ENCODE measurements at places on chromosomes 5 and 9. TPM values are rescaled to one million over a fixed set of nuclear protein-coding genes. Genes with fewer than 3 reads are reported as not detected.

Gene GLDC
- 2.3 TPM for total RNA-seq

Gene HK3
- total RNA-seq = 0.55 TPM

- no peaks in the 10 kb centered on the region for H3K27me3 ChIP-seq
- no peaks in the 10 kb centered on the region for H3K4me1 ChIP-seq
- no peak overlapping the region for H3K4me3 ChIP-seq
- no peaks in the 10 kb centered on the region for H3K36me3 ChIP-seq
- no peak overlapping the region for H3K27ac ChIP-seq
- no peak for DNase-seq
Observed at GRCh38 chr5:109876941-109877669, 187.4 kb downstream of the MAN2A1 start.

DNA sequence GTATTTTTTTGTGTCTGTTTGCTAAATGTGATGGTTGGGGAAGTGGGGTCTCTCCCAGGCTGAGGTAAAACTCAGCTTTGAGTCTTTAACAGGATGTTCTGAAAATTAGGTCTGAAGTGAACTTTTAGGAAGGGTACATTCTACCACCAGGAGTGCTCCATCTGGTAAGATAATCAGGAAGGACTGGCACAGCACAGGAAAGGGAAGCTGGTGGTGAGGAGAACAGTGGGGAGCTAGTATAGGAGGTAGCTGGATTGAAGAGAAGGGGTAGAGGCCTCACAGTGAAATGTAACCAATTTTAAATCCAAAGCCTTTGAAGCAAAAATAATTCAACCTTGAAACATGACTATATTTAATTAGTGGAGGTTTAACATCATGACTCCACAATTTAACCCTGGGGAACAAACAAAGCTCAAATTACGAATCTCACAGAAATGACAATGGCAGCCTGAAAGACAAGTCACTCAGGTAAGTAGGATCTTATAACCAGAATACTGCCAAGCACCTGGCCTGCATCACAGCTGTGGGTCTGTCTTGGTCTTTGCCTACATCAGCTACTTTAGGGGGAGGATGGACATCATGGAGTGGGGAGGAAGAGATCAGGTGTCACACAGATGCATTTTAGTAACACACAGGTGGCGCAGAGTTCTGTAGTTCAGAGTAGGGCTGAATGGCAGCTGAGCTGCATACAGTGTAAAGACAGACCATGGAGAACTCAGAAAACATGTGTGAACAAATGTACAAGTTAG is 445.3 kb downstream of the DMRT2 start:
- no peaks in the 10 kb centered on the region for H3K27me3 ChIP-seq
- no peak for DNase-seq
- H3K27ac ChIP-seq = no peak overlapping the region
- no peaks in the 10 kb centered on the region for H3K4me1 ChIP-seq

GRCh38 chr9:134887219-134887618 is 6.6 kb downstream of the FCN2 start:
- H3K27me3 ChIP-seq = peaks cover 16% of the 10 kb centered on the region
- H3K4me1 ChIP-seq = peaks cover 3% of the 10 kb centered on the region
- no peak overlapping the region for H3K27ac ChIP-seq
- H3K4me3 ChIP-seq = no peak overlapping the region
- DNase-seq = no peak

DNA sequence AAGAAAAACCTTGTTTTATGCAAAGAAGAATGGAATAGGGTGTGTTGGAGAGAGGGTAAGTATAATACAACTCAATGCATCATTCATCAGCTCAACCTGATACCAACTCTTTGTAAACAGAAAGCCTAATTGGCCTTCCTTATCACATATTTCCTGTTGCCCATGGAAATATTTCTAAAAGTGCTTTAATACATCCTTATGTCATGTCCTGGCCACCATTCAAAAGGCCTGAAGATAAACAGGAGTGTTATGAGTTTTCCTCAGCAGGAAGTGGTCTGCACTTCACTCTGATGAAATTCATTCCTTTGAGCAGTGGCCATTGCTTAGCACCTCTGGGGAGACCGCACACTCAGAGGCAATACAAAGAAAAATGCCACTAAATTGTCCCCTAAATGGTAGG is 511.2 kb downstream of the SEMA5A start:
- H3K36me3 ChIP-seq = no peaks in the 10 kb centered on the region
- H3K4me3 ChIP-seq = no peak overlapping the region
- H3K4me1 ChIP-seq = no peaks in the 10 kb centered on the region
- H3K27me3 ChIP-seq = no peaks in the 10 kb centered on the region
- no peak for DNase-seq
- H3K27ac ChIP-seq = no peak overlapping the region

- H3K36me3 ChIP-seq = no peaks in the 10 kb centered on the region
- H3K27me3 ChIP-seq = peaks cover 5% of the 10 kb centered on the region
- no peak overlapping the region for H3K4me3 ChIP-seq
- H3K4me1 ChIP-seq = no peaks in the 10 kb centered on the region
Observed at GRCh38 chr5:144125163-144125726, 45.2 kb downstream of the YIPF5 start.

Gene GPR151
- total RNA-seq = not detected

DNA sequence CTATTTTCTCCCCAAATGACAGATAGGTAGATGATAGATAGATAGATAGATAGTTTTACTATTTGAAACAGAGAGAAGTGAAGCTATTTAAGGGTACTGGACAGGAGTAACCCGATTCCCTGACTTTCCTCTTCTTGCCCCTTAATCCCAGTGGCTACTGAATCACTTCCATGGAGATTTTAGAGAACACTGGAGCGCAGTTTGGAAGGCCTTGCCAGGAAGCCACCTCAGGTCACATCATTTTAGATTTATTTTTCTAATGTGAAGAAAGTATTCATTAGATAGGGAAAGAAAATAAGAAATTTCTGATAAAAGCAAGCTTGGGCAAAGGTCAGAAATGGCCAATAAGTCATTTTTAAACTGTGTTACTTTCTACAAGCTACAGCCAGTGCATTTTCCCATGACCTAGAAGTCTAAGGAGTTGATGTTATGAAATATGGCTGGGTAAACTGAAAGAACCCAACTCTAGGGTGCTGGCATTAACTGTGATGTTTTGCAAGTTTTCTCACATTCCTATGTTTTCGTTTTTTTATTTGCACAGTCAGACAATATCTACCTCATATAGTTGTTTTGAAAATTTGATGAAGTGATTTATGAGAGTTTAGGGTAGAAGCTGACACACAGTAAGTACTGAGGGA is 544.7 kb upstream of the PTGER4 start:
- no peak for DNase-seq
- no peaks in the 10 kb centered on the region for H3K4me1 ChIP-seq
- no peak overlapping the region for H3K27ac ChIP-seq
- H3K4me3 ChIP-seq = no peak overlapping the region

GRCh38 chr5:149474198-149474597 is 77.0 kb downstream of the CSNK1A1 start:
- H3K27me3 ChIP-seq = no peaks in the 10 kb centered on the region
- H3K4me1 ChIP-seq = no peaks in the 10 kb centered on the region
- no peak for DNase-seq

Gene ELAVL2
- not detected for total RNA-seq

GRCh38 chr5:172274951-172275753 is 8.4 kb downstream of the UBTD2 start:
- H3K36me3 ChIP-seq = peaks cover 13% of the 10 kb centered on the region
- H3K4me1 ChIP-seq = peaks cover 38% of the 10 kb centered on the region
- DNase-seq = peak; percentile 25

DNA sequence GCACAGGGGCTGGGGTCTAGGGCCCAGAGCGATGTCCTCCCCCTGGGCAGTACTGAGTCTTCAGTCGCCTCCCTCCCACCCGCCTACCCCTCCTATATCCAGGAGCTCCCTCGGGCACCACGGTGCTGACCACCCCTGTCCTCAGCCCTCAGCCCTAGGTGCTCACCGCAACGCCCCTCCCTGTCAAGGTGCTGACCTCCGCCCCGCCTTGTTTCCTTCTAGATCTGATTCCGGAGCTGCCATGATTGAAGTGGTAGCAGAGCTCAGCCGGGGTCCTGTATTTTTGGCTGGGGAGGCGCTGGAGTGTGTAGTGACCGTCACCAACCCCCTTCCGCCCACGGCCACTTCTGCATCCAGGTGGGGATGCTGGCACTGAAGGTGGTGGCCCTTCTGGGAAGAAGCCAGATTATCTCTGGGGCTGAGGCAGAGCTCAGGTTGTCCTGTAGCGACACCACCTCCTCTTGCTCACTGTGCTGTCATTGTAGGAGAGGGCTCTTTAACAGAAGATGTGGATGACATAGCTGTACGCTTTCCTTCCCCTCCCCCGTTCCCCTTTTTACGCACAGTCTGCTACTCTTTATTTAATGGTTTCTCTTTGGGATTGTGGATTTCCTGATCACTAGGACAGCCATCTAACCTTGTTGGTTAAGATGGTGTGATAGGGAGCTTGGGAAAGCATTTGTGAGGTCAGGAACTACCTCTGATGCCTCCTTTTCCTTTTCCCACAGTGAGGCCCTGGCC is 598 bp downstream of the RGP1 start:
- no peak for DNase-seq
- peaks cover 44% of the 10 kb centered on the region for H3K4me1 ChIP-seq
- no peaks in the 10 kb centered on the region for H3K27me3 ChIP-seq
- H3K27ac ChIP-seq = peak overlapping the region; percentile 88
- peaks cover 54% of the 10 kb centered on the region for H3K36me3 ChIP-seq

Gene CRB2
- total RNA-seq = 1.0 TPM

Gene GMCL2
- total RNA-seq = not detected

Gene PDE4D
- 25.5 TPM for total RNA-seq

Gene GZMA
- not detected for total RNA-seq

Measured in activated B cell treated with CpG ODN at 0.5 μM for 24 hours (primary cell).